ENCODE measurements at places on chromosomes 1 and 21. TPM values are rescaled to one million over a fixed set of nuclear protein-coding genes. Genes with fewer than 3 reads are reported as not detected.

GRCh38 chr1:155075535-155075934 lies 3.1 kb upstream of the EFNA3 start:
- no peak for DNase-seq

DNA sequence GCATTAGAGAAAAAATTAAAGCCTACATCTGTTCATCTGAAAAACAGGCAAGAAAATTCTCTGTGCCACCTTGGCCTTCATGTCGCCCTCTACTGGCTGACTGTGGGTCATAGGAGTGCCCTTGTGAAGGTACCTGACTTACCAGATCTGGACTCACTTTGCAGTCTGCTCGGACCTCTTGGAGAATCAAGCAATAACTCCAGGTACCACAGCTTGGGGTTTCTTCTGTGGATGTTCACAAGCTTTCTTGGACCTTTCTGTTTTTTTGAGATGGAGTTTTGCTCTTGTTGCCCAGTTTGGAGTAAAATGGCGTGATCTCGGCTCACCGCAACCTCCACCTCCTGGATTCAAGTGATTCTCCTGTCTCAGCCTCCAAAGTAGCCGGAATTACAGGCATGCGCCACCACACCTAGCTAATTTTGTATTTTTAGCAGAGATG lies 2.4 kb upstream of the PRAMEF18 start:
- DNase-seq, result no peak

- no peak for DNase-seq
Measured at GRCh38 chr21:38443110-38443509, 55.2 kb downstream of the ERG start.

TMCC2 gene
- 2.3 TPM for polyA plus RNA-seq

ADORA1 gene
- 2.1 TPM for polyA plus RNA-seq

ANKRD35 gene
- polyA plus RNA-seq, result 2.7 TPM

AVPR1B gene
- not detected for polyA plus RNA-seq

All from AG04450 (cell line).